ENCODE measurements at places on chromosomes 7 and 10. TPM values are rescaled to one million over a fixed set of nuclear protein-coding genes. Genes with fewer than 3 reads are reported as not detected.

- no peak for DNase-seq
- peaks cover 27% of the 10 kb centered on the region for H3K4me1 ChIP-seq
- no peak overlapping the region for H3K4me3 ChIP-seq
- H3K27me3 ChIP-seq: no peaks in the 10 kb centered on the region
- H3K27ac ChIP-seq: peak overlapping the region; percentile 52
These were observed 5.8 kb downstream of the IDE start for GRCh38 chr10:92567952-92568600.

DNA sequence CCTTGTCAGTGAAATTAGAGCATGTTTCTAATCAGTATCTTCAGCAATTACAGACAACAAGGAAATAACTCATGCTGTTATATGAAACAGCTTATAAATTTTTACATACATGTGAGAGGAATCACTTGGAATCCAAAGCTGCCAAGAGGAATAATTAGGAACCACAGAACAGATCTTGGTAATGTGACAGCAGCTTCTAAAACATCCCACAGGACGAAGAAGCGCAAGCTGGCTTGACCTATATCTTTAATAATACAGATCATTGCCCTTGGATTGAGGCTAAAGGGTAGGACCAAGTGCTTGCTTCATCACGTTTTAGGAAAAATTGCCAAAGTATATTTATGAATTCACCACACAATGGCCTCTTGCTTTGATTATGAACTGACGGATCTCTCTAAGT is 869.8 kb downstream of the LRMDA start:
- no peak overlapping the region for H3K27ac ChIP-seq
- no peak overlapping the region for H3K4me3 ChIP-seq
- no peak for DNase-seq
- H3K36me3 ChIP-seq: no peaks in the 10 kb centered on the region
- no peaks in the 10 kb centered on the region for H3K27me3 ChIP-seq

- peak; percentile 85 for DNase-seq
- H3K4me3 ChIP-seq: peak overlapping the region; percentile 98
- H3K4me1 ChIP-seq: peaks cover 14% of the 10 kb centered on the region
- H3K27ac ChIP-seq: peak overlapping the region; percentile 77
- H3K27me3 ChIP-seq: no peaks in the 10 kb centered on the region
These were observed 1.8 kb downstream of the KLLN start for GRCh38 chr10:87861566-87861952.

GRCh38 chr7:50156706-50157105 is 63.7 kb upstream of the ZPBP start:
- no peak overlapping the region for H3K27ac ChIP-seq
- no peaks in the 10 kb centered on the region for H3K4me1 ChIP-seq
- no peak for DNase-seq
- H3K36me3 ChIP-seq: no peaks in the 10 kb centered on the region
- H3K27me3 ChIP-seq: peaks cover 47% of the 10 kb centered on the region

DNA sequence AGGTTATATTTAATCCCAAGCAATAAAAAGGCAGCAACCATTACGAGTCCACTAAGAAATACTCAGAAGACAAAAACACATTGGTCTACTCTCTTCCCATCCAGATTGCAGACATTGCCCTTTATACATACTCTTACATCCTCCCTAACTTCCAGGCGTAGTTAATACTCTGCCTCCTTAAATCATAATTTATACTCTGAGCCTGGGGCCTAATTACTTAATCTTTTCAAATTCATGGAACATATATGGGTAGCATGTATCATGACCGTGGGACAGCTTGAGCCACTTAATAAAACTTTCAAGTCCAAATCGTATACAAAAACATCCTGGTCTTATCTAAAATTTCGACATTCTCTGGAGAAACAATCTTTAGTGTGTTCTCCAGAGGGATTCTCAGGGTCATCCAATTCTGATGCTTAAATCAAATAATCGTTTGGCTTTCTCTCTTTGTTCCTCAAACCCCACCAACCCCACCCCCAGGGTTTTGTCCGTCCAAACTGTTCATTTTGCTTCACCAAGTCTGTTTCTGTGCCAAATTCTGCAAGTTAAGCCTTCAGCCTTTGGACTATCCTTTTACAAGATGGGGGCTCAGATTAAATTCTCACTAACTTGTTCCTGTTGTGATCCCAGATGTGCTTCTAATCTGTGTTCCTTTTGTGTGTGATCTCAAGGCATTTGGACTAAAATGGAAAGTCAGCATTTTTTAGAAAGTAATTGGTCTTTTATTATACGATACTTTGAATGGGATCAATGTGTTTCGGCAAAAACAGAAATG is 86.4 kb downstream of the ADAM12 start:
- H3K36me3 ChIP-seq: no peaks in the 10 kb centered on the region
- no peaks in the 10 kb centered on the region for H3K4me1 ChIP-seq
- no peak overlapping the region for H3K27ac ChIP-seq
- DNase-seq: no peak
- no peak overlapping the region for H3K4me3 ChIP-seq

DNA sequence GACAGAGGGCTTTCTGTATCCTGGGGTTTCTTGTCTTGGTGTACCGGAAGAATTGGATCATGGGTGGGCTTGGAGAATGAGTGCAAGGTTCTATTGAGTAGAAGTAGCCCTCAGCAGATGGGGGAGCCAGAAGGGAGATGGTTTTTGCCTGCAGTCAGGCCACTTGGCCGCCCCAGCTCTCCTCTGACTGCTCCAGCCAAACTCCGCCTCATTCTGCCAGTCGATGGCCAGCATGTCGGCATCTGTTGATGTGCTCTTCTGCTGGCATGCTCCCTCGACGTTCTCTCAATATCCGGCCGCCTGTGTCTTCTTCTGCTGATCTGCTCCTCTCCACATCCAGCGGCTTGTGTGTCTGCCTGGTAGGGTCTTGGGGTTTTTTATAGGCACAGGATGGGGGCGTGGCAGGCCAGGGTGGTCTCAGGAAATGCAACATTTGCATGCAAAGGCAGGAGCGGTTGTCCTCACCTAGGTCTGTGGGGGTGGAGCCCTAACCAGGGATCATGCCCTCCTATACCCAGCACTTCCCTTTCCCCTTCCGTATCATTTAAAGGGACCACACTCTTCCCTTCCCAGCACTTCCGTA is 40.2 kb upstream of the TNS3 start:
- H3K27me3 ChIP-seq: no peaks in the 10 kb centered on the region
- no peaks in the 10 kb centered on the region for H3K36me3 ChIP-seq
- no peak overlapping the region for H3K4me3 ChIP-seq
- peaks cover 10% of the 10 kb centered on the region for H3K4me1 ChIP-seq
- no peak overlapping the region for H3K27ac ChIP-seq

GRCh38 chr7:102890292-102890970 is 22.4 kb upstream of the LRRC17 start:
- H3K4me3 ChIP-seq: no peak overlapping the region
- H3K27me3 ChIP-seq: no peaks in the 10 kb centered on the region
- no peak overlapping the region for H3K27ac ChIP-seq

- no peak overlapping the region for H3K4me3 ChIP-seq
- H3K36me3 ChIP-seq: no peaks in the 10 kb centered on the region
- DNase-seq: no peak
- H3K27ac ChIP-seq: no peak overlapping the region
- H3K27me3 ChIP-seq: no peaks in the 10 kb centered on the region
These were observed 10.9 kb upstream of the CDK1 start for GRCh38 chr10:60767424-60767823.

- no peak for DNase-seq
- H3K27me3 ChIP-seq: no peaks in the 10 kb centered on the region
- H3K27ac ChIP-seq: peak overlapping the region; percentile 99
- H3K4me1 ChIP-seq: peaks cover 83% of the 10 kb centered on the region
These were observed 6.6 kb upstream of the SERPINE1 start for GRCh38 chr7:101120315-101120714.

DNA sequence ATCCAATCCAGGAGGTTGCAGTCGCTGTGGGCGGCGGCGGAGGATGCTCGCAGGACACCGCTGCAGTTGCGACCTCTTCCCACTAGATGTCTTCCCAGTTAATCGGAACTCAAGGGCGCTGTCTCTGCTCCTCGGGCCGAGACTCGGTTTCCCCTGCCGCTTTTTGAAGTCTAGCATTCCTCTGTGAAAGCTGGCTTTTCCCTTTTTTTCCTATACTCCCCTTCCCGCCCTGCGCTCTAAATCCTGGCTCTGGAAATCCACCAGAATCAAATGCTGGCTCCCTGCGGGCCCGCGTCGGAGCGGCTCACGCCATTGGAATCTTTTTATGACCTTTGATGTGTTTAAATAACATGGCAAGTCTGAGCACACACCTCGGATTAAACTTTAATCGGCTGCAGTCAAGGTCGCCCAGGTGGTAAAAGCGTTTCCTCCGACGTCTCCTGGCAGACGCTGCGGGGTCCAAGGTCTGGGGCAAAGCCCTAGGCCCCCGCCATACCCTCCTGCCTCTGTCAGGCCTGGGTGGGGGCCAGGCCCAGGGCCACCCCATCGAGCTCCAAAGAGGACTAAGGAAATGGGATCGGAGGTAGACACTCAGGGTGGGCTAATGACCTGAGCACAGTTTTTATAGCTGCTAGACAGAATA is 10.7 kb upstream of the HOXA13 start:
- no peak for DNase-seq
- no peak overlapping the region for H3K27ac ChIP-seq
- H3K4me3 ChIP-seq: no peak overlapping the region
- no peaks in the 10 kb centered on the region for H3K4me1 ChIP-seq

- no peak for DNase-seq
- no peak overlapping the region for H3K4me3 ChIP-seq
- peaks cover 88% of the 10 kb centered on the region for H3K27me3 ChIP-seq
- H3K27ac ChIP-seq: no peak overlapping the region
- no peaks in the 10 kb centered on the region for H3K4me1 ChIP-seq
These were observed 331.4 kb upstream of the SHH start for GRCh38 chr7:156143683-156144082.

DNA sequence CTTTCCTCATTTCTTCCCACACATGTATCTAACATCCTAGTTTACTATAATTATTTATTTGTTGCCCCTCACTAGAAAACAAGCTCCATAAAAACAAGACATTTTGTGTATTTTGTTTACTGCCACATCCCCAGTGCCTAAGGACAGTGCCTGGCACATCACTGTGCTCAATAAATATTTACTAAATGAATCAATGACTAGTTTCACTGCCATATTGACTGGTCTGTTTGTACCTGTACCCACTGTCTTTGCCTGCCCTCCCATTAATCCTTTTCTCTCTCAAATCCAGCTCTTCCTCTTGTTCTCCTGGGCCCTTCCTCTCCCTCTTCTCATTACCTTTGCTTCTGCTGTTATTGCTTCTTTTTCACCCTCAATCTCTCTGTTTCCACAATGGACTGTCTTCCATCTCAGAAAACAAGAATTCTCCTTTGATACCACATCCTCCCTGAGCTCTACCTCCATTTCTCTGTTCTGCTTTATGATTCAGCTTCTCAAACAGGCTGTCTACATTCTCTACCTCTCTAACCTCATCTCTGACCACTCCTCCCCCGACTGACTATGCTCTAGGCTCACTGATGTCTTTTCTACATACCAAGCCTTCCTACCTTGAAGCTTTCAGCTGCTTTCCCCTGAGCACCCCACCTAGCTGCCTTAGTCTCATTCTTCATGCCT is 8.3 kb upstream of the FAM133B start:
- no peak overlapping the region for H3K4me3 ChIP-seq
- no peaks in the 10 kb centered on the region for H3K4me1 ChIP-seq
- H3K27me3 ChIP-seq: no peaks in the 10 kb centered on the region
- no peaks in the 10 kb centered on the region for H3K36me3 ChIP-seq
- DNase-seq: no peak
- H3K27ac ChIP-seq: no peak overlapping the region

- no peak overlapping the region for H3K4me3 ChIP-seq
- H3K27ac ChIP-seq: no peak overlapping the region
- no peaks in the 10 kb centered on the region for H3K36me3 ChIP-seq
These were observed 11.1 kb downstream of the CAMK1D start for GRCh38 chr10:12360461-12360860.

DNA sequence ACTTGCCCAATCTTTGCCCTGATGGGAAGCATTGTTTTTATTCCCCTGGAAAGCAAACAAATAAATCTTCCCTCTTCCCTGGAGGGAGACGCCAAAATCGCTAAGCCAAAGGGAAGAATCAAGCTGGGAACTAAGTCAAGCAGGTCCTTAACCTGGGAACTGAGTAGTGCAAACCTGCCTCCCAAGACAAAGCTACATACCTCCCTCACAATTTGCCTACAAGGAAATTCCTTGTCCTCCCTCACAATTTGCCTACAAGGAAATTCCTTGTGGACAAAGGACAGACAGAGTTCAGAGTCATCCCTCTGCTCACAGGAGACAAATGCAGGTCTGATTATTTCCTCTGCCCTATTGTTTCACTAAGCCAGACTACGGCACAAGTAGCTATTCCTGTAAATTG is 50.5 kb downstream of the SPOCK2 start:
- DNase-seq: no peak
- no peaks in the 10 kb centered on the region for H3K27me3 ChIP-seq
- no peak overlapping the region for H3K27ac ChIP-seq

DNA sequence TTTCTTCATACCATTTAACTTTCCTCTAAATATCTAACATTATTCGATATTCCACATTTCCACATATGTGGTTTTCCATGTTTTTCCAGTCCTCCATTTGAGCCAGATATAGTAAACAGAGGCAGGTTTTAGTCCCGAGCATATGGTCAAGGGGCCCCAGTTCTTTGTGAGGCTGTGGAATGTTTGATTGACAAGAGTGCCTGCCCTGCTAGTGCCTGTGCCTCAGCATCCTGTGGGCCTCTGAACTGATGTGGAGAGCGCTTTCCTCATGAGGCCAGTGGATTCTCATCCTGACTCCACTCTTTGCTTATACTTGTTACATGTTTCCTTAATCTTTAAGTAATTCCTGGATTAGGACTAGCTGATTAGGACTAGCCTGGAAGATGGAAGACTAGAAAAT is 58.8 kb downstream of the POM121L12 start:
- DNase-seq: no peak
- H3K27me3 ChIP-seq: no peaks in the 10 kb centered on the region
- no peaks in the 10 kb centered on the region for H3K36me3 ChIP-seq
- H3K4me3 ChIP-seq: no peak overlapping the region
- no peaks in the 10 kb centered on the region for H3K4me1 ChIP-seq

DNA sequence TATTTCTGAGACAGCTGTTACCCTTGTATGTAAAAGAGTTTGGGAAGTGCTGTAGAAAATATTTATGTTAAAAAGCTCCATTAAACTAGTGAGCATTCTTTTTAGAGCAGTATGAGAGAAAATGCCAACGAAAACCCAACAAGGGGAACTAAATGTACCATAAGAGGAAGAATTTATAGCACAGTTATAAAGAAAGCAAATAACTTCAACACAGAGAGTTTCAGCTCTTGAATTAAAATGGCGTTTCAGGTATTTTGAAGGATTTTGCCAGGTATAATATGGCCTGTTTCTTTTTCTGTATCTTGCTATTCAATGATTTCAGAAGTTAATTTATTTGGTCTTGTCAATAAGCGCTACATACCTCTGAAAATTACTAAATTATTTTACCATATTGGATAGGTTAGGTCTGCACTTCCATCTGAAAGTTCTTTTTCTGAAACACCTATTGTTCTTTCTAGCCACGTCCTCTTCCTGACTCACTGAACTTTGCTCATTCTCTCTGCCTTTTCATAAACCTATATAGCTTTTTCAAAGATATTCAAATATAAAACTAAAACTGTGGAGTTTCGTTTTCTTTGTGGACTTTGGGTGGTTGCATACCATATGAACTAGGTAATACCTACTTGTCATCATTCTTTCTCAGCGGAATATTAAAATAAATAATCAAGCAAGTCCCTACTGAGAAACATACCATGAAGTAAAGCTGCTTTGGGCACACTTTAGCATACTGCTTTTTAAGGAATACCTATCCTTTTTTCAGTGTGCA is 136.1 kb downstream of the SEMA3A start:
- H3K4me3 ChIP-seq: no peak overlapping the region
- 0 out of 2 replicates have a peak overlapping the region, but pooled peaks have one; percentile 1 for H3K27ac ChIP-seq
- no peaks in the 10 kb centered on the region for H3K27me3 ChIP-seq
- no peaks in the 10 kb centered on the region for H3K36me3 ChIP-seq
- DNase-seq: no peak

The LLCFC1 gene
- total RNA-seq: not detected

The WDR86 gene
- total RNA-seq: 12.4 TPM

The TMEM196 gene
- total RNA-seq: not detected

The DNAJB6 gene
- 137 TPM for total RNA-seq

The OR13A1 gene
- total RNA-seq: 0.15 TPM
